ENCODE measurements at places on chromosomes 7 and 10.

GRCh38 chr10:30247704-30248103, 101.4 kb downstream of the MTPAP start:
- DNase-seq = no peak

DNA sequence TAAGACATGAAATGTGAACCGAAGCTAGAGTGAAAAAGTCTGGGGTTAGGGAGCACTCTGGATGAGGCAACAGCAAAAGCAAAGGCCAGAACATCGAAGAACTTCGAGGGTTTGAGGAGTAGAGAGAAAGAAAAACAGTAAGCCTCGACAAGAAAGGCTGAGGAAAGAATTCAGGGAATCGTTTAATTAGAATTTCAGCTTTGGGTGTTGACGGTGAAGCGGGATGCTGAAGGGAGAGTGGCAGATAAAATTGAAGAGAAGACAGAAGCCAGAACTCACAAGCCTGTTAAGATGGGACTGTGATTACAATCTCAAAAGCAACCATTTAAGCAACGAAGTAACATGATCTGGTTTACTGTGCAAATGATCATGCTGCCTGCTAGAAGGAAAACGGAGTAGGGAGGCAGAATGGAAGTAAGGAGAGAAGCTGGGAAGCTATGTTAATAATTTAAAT, 2.1 kb downstream of the TRDMT1 start:
- DNase-seq = no peak

DNA sequence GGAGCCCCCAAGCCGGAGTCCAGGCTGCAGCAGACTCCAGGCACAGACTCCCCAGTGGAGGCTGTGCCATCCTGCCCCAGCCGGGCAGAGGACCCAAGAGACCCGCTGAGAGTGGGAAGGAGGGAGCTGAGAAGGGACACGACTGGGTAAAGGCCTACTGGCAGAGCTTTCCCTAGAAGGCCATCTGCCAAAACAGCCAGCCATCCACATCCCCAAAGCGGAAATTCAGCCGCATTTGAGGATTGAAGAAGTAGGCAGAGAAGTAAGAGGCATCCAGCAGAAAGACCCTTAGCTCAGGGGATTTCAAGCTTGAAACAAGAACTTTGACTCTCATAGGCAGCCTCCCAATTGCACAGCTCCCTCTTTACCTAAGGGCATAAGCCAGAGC, 857 bp downstream of the CPXM2 start:
- no peak for DNase-seq

DNA sequence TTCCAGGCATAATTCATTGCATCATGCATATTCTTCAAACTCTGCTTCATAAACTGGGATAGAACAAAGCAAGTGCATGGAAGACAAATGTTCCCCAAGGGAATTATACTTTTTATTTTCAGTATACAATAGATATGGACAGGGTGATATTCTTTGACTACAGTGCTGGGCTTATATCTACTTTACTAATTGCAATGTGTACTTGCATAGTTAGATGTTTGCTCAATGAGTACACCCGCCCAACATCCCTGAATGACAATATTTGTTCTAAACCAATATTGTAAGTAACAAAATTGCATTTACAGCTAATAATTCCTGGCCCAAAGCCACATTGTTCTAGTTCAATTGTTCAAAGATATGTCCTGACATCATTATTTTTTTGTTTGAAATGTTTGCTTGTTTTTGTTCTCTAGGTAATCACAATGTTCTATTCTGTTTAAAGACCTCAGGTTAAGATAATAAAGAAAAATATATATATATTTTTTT, 171.4 kb downstream of the PTN start:
- DNase-seq = no peak

- no peak for DNase-seq
Measured at GRCh38 chr10:14499601-14499904, 168.8 kb upstream of the FRMD4A start.

GRCh38 chr7:1915956-1916600, 246.0 kb downstream of the ELFN1 start:
- DNase-seq = no peak

DNA sequence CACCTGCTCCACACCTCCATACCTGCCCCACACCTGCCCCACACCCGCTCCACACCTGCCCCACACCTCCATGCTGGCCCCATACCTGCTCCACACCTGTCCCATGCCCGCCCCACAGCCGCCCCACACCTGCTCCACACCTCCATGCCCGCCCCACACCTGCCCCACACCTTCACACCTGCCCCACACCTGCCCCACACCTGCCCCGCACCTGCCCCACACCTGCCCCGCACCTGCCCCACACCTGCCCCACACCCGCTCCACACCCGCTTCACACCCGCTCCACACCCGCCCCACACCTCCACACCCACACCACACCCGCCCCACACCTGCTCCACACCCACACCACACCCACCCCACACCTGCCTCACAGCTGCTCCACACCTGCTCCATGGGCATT, 53.0 kb downstream of the PARP12 start:
- no peak for DNase-seq
